ENCODE measurements at places on chromosomes 13 and 19.

GRCh38 chr13:105464249-105464648, 1071.2 kb downstream of the EFNB2 start:
- no peak for DNase-seq

GRCh38 chr19:31074199-31075125, 274.8 kb downstream of the TSHZ3 start:
- no peak for DNase-seq

- no peak for DNase-seq
Observed at GRCh38 chr19:14683439-14683838, 6.4 kb upstream of the ZNF333 start.

DNA sequence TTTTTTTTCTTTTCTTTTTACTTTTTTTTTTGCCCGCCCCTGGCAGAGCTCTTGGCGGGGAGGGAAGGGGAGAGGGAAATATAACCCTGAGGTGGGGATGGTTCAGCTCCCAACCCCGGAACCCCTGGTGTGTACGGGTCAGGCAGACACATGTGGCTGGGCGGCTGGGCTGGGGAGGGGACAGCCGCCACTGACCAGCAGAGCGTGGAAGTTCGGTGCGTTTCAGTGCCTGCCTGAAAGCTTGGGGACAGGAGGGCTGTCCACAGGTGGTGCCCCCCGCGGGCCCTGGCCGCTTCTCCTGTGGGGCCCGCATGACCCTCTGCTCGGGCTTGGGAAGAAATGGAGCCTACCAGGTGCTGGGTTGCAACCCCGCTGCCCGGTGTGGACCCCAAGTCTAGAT, 5.2 kb upstream of the MYDGF start:
- no peak for DNase-seq

DNA sequence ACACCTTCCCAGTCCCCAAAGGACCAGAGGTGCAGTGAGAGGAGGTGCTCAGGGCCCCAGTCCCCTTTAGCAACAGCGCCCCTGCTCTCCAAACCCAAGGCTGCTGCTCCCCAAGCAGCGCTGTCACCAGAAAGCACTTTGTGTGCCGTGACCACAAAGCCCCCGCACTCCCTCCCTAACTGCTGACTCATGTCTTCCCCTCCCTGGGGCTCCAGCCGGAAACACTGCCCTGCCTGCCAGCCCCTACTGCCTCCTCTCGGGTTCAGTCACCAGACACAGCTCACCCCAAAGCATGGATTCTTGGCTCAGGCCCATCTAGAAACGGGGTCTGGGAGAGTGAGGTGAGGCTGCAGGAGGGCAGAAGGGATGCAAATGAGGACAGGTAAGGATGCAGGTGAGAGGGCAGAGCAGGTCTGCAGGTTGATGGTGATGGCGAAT, 4.9 kb upstream of the TNFSF14 start:
- no peak for DNase-seq
